Transverse colon (tissue), 4 donors: ENCODE measurements at places on chromosomes 12 and 14. TPM values are rescaled to one million over a fixed set of nuclear protein-coding genes. Genes with fewer than 3 reads are reported as not detected.
A peak's percentile ranks its signal among the peaks of the same experiment; 100 is the strongest.

Gene OR2AP1
- total RNA-seq: not detected

Gene VASH1
- 1.9 TPM for total RNA-seq

Gene ZDHHC22
- not detected for total RNA-seq

Gene C1R
- total RNA-seq: 149 TPM

Gene SPIC
- total RNA-seq: not detected

Gene TMPRSS12
- not detected for total RNA-seq

Gene TDP1
- 11.4 TPM for total RNA-seq

Gene HOMEZ
- 1.9 TPM for total RNA-seq

GRCh38 chr14:70771781-70772212, 37.5 kb downstream of the MAP3K9 start:
- no peaks in the 10 kb centered on the region for H3K4me1 ChIP-seq
- H3K4me3 ChIP-seq: no peak overlapping the region
- no peaks in the 10 kb centered on the region for H3K27me3 ChIP-seq
- H3K27ac ChIP-seq: no peak overlapping the region
- no peaks in the 10 kb centered on the region for H3K36me3 ChIP-seq

DNA sequence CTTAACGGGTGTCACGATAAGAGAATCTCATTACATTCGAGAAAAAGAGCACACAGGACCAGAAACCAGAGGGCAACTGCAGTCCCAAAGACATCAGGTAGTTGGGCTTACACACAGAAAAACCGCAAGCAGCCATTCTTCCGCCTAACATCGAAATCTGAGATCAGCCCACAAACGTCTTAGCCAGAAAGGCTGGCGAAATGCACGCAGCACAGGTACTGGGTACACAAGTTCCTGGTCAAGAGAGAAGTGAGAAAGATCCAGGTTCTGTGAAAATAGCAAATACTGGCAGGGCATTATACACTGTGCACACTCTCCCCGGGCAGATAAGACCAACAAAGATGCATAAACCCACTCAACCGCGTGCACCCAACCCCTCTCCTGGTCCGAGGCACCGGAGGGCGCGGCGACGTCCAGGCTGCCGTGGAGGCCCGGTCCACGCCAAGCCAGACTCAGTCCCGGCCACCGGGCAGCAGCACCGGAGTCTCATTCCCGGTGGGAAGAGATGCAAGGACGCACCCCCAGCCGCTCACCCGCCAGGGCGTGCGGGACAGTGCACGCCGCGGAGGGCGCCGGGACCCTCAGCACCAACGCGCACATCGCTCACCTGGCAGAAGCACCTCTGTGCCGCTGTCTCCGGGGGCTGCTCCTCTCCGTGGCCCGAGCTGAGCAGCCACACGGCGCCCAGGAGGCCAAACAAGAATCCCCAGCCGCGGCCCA, 437 bp downstream of the ERO1A start:
- no peaks in the 10 kb centered on the region for H3K36me3 ChIP-seq
- H3K27ac ChIP-seq: peak overlapping the region; percentile 98
- H3K27me3 ChIP-seq: no peaks in the 10 kb centered on the region
- peaks cover 57% of the 10 kb centered on the region for H3K4me1 ChIP-seq

GRCh38 chr14:52936437-52936836, 14.4 kb downstream of the FERMT2 start:
- H3K4me1 ChIP-seq: peaks cover 41% of the 10 kb centered on the region
- no peak for DNase-seq
- peak overlapping the region; percentile 23 for H3K27ac ChIP-seq
- no peaks in the 10 kb centered on the region for H3K36me3 ChIP-seq

DNA sequence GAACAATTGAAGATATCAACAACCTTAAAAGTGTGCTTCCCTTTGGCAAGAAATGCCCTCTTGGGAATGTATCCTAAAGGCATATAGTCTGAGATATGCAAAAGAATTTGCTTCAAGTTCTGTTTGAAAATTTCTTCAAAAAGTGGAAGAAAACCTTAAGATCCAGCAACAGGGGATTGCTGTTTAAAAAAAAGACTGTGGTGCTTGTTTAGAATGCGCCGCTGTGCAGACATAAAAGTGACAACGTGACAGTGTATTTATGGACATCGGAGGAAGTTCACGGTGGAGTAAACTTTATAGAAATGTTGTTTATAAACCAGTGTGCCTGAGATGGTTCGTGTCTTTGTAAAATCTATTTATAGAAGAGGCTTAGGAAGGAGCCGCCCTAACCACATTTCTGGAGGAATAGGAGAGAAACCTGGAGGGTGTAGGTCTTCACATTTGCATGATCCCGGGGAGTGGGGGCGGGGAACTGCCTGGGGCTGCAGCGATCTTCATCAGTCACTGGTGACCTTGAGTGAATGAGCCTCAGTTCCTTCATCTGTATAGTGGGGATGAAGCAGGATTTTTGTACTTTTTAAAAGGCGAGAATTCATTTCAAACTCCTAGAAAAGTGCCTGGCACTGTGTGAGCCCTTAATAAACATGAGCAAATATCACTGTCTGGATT, 27.5 kb downstream of the ADGRD1 start:
- no peak for DNase-seq
- no peaks in the 10 kb centered on the region for H3K27me3 ChIP-seq
- H3K4me1 ChIP-seq: peaks cover 18% of the 10 kb centered on the region
- H3K36me3 ChIP-seq: no peaks in the 10 kb centered on the region

- peak overlapping the region; percentile 83 for H3K27ac ChIP-seq
- H3K27me3 ChIP-seq: peaks cover 10% of the 10 kb centered on the region
- no peaks in the 10 kb centered on the region for H3K36me3 ChIP-seq
Measured at GRCh38 chr12:109714141-109714912, 702 bp downstream of the FAM222A start.

DNA sequence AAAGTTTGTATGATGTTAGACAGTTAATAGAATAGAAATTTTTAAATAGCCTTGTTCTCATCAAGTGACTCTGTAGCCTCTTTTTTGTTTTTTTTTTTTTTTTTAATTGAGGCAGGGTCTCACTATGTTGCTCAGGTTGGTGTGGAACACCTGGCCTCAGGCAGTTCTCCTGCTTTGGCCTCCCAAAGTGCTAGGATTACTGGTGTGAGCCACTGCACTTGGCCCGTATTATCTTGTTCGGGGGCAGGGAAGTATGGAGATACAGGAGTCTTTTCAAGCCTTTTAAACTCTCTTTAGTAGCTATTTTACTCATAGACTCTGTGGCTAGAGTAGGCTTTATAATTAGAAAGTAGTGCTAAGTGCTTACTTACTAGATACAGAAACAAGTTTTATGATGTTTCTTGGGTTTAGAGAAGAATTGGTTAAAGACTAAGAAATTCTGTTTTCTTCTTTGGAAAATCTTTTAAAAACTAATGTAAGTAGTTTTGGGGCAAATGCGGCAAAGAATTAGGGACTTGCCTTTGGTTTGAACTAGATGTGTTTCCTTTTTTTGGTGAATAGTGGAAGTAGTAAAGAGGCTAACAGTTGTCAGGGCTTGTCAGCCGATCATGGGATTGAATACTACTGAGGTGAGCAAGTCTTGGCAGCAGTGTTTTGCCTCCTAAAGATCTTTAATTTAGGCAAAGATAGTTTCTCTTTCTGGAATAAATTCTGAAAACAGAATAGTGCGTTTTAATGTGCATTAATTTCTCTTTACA, 31.3 kb downstream of the FBXO34 start:
- peaks cover 54% of the 10 kb centered on the region for H3K4me1 ChIP-seq
- no peak overlapping the region for H3K4me3 ChIP-seq
- no peaks in the 10 kb centered on the region for H3K36me3 ChIP-seq
- DNase-seq: no peak

- no peaks in the 10 kb centered on the region for H3K4me1 ChIP-seq
- no peaks in the 10 kb centered on the region for H3K27me3 ChIP-seq
- H3K27ac ChIP-seq: no peak overlapping the region
Measured at GRCh38 chr14:37179896-37180502, 7.6 kb upstream of the SLC25A21 start.

- no peak overlapping the region for H3K4me3 ChIP-seq
- no peaks in the 10 kb centered on the region for H3K27me3 ChIP-seq
- no peaks in the 10 kb centered on the region for H3K36me3 ChIP-seq
- no peak overlapping the region for H3K27ac ChIP-seq
- no peak for DNase-seq
- peaks cover 3% of the 10 kb centered on the region for H3K4me1 ChIP-seq
Measured at GRCh38 chr12:48037267-48037915, 33.1 kb upstream of the COL2A1 start.

DNA sequence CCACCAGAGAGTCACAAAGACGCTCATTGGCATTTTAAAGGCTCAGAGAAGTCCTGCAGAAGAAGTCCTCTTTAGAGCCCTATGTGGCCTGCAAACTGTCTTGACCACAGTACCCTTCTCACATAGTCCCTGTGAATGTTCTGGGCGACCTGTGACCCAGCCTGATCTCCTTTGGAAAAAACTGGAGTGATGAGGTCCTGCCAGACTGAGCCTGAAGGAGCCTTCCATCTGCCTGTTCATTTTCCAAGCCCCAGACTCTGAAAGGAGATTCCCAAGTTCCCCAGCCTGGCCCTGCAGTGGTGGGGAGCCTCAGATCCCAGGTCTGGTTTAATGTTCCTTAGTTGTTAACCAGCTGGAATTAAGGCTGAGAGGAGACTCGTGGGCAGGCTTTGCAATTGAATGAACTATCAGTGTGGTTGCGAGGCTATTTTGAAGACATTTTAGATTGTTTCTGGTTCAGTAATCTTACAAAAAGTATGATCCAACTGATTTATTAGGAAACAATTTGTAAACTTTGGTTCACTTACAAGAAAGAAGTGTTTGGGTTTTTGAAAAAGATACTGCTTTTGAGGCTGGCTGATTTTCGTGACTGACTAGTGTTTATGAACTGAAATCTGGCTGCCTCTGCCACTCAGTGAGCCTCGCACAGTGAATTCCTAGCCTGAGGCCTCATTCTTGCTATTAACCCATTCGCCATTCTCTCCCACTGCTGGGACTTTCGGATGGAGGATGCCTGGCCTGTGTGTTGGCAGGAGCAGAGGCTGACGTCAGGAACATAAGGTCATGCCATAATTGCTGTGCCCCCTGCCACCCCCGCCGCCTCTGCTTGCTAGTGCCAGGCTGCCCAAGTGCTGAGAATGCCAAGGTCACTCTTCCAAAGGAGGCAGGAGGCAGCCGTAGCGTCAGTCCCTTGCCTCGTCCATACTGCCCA, 249.0 kb downstream of the CACNA1C start:
- H3K27ac ChIP-seq: peak overlapping the region; percentile 60
- H3K4me3 ChIP-seq: no peak overlapping the region
- no peaks in the 10 kb centered on the region for H3K36me3 ChIP-seq
- no peaks in the 10 kb centered on the region for H3K27me3 ChIP-seq
- H3K4me1 ChIP-seq: peaks cover 17% of the 10 kb centered on the region

DNA sequence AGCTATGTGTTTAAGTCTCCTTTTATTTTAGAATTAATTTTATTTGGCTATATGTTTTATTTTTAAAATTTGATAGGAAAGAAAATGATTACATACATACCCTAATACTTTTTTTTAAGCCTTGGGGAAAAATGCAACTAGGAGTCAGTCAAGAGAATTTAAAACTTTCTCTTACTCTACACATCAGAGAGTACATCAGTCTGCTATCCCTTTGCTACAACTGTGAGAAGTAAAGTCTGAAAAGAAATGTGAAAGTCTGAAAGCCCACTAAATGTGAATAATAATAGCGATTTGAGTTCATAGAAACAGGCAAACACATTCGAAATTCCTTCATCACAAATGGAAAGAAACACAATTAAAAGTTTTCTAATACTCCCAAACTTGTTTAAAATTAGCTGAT, 95.0 kb downstream of the PTPRQ start:
- no peak overlapping the region for H3K4me3 ChIP-seq
- H3K27me3 ChIP-seq: no peaks in the 10 kb centered on the region
- H3K4me1 ChIP-seq: no peaks in the 10 kb centered on the region
- no peaks in the 10 kb centered on the region for H3K36me3 ChIP-seq
- H3K27ac ChIP-seq: no peak overlapping the region
- DNase-seq: no peak

- H3K4me1 ChIP-seq: no peaks in the 10 kb centered on the region
- no peaks in the 10 kb centered on the region for H3K36me3 ChIP-seq
- peak overlapping the region; percentile 54 for H3K27ac ChIP-seq
- DNase-seq: no peak
- H3K27me3 ChIP-seq: no peaks in the 10 kb centered on the region
Measured at GRCh38 chr14:22097586-22098292, 424.1 kb upstream of the OR4E1 start.

DNA sequence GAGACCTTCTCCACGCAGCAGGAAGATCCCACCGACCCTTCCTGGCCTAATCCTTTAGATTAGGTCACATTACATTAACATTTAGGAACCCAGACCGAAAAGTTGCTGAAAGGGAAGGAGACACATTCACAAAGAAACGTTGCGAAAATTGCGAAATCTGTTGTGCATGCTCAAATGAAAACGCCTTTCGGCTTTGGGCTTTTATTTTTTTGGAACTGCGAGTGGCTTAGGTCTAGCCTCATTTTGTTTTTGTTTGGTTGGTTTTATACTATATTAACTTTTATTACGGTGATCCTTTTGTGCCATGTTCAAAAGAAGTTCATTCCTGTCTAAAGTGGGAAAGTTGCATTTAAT, 1.5 kb downstream of the MYF6 start:
- no peaks in the 10 kb centered on the region for H3K36me3 ChIP-seq
- H3K4me1 ChIP-seq: no peaks in the 10 kb centered on the region
- no peak for DNase-seq
- no peak overlapping the region for H3K27ac ChIP-seq

DNA sequence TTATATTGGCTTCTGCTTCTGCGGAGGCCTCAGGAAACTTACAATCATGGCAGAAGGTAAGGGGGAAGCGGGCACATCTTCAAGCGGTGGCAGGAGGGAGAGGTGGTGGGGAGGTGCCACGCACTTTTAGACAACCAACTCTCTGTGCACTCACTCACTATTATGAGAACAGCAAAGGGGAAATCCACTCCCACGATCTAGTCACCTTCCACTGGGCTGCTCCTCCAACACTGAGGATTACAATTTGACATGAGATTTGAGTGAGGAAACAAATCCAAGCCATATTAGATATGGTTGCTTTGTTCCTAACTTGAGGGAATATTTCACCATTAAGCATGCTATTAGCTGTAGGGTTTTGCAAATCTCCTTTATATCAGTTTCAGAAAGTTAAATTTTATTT, 80.3 kb downstream of the UNC79 start:
- no peaks in the 10 kb centered on the region for H3K36me3 ChIP-seq
- no peaks in the 10 kb centered on the region for H3K4me1 ChIP-seq
- H3K27ac ChIP-seq: no peak overlapping the region
- no peak overlapping the region for H3K4me3 ChIP-seq
- no peaks in the 10 kb centered on the region for H3K27me3 ChIP-seq
- no peak for DNase-seq
